ENCODE measurements at places on chromosomes 6 and 20.

DNA sequence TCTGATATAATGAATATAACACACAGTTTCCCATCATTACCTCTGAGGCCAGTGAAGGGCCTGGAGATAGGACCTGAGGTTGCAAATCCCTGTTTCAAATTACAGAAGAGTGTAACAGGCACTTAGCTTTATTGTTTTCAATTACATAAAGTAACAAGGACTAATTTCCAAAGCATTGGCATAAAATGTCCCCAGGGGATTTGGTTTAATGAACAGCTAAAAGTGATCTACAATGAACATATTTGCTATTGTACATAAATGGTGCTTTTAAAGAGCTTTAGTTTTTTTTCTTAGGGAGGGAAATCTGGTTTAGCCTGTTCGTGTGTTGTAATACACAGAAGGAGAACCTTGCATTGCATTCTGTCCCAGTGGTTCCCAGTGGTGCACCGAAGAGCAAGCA, 54.4 kb downstream of the HMGN3 start:
- no peak for DNase-seq

GRCh38 chr6:127539272-127539671, 20.1 kb upstream of the MTCL3 start:
- peak; percentile 35 for DNase-seq

DNA sequence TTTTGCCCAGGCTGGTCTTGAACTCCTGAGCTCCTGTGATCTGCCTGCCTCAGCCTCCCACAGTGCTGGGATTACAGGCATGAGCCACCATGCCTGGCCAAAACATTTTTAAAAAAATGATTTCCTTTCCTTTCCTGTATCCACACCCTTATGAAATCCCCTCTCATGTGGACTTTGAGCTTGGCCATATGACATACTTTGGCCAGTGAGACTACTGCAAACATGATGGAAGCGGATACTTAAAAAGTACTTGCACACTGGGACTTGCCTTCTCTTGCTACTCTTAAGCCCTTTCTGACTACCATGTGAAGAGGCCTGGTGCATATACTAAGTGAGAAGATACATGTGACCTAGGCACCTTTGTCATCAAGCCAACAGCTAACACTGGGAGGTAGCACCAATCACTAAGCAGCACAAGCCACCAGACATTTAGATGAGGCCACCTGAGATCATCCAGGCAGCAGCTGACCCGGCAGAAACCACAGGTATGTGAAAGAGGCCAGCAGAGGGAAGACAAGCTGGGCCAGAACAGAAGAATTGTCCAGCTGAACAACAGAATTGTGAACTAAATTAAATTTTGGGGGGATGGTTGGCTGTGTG, 78.5 kb upstream of the HDAC2 start:
- DNase-seq, result peak; percentile 28

DNA sequence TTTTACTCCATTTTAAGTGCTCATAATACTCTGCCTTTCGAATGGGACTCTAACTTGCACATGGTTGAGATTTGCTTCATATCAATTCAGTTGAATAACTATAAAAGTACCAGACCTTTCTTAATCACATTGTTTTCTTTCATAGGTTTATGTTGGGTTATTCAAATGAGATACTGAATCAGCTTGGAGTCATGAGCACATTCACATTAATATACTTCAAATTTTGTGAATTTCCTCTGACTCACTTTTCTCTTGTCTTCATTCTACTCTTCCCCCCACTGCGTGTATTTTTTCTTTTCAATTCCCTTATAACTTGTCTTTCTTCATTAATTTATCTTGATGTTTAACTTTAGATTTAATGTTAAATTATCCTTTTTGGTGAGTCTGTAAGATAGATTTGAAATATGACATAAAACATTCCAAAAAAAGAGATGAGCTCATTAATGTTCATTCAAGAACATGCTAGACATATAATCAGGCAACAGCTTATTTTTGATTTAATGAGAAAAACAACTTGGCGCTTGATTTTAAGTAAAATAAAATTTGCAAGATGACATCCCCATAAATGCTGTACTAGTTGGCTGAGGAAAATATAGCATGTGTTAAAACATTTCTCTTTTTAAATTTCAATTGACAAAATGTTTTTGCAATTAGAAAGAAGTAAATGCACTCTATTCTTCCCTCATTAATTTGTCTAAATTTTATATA, 736.0 kb downstream of the CD109 start:
- DNase-seq, result peak; percentile 24

DNA sequence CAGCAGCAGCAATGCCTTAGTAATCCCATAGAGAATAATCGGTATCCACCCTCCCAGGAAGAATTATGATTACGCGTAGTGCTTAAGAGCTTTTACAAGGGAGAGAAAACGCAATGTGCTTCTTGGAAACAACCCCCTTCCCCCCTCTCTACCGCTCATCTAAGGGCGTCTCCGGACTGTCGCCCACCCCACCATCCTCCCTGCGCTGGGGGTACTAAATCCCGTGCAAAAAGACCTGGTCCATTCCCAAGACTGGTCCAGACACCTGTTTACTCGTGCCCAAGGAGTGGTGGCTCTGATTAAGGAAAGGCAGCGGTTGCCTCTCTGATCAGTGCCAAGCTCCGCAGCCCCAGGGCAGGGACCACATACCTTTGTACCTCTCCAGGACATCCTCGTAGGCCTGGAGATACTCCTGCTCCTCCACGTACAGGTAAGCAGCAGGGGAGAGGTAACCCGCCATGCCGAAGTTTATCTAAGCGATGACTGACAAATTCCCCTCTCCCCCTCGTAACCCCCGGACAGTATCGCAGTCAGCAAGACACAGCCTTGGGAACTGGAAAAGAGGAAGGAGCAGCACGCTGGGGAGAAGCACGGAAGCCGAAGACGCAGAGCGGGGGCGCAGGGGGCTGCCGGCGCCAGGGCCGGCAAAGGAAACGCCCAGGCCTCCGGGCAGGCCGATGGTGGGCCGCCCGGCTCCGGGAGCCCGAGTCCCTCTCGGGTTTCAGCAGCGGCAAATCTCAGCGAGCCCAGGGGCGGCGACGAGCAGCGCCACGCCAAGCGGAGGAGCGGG, 112.0 kb upstream of the BEND6 start:
- DNase-seq, result no peak

- no peak for DNase-seq
These were observed 17.8 kb upstream of the HMGN4 start for GRCh38 chr6:26520237-26520849.

- peak; percentile 71 for DNase-seq
These were observed 214.9 kb downstream of the ZFAND3 start for GRCh38 chr6:38034274-38034914.

DNA sequence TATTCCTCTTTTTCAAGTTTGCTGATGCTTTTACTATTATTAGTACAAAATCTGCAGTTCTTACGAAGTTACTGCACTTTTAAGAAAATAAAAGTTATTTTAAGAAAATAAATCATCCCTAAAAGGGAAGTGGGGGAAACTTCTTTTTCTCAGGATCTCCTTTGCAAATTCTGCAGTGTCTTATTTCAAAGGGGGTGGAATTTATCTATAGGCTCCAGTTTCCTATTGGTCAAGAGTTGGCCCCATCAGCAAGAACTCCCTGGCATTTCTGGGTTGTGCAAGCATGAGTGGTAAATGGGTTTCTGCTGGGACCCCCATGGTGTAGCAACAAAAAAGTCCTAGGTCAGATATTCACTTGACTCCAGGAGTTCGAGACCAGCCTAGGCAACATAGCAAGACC, 136.3 kb upstream of the PRDM1 start:
- DNase-seq, result no peak

DNA sequence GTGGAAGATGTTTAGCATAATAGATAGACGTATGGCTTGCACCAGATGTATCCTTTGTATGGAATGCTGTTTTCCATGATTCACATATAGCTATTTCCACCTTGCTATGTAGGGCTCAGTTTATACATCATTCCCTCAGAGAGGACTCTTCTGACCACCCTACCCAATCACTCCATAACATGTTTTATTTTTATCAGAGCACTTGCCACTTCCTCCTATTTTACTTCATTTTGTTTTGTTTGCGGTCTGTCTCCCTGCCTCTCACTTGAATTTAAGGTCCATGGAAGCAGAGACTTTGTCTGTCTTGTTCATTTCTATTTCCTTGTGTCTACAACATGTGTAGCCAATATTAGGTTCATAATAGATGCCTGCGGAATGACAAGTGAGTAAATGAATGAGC, 266.9 kb upstream of the CITED2 start:
- no peak for DNase-seq

DNA sequence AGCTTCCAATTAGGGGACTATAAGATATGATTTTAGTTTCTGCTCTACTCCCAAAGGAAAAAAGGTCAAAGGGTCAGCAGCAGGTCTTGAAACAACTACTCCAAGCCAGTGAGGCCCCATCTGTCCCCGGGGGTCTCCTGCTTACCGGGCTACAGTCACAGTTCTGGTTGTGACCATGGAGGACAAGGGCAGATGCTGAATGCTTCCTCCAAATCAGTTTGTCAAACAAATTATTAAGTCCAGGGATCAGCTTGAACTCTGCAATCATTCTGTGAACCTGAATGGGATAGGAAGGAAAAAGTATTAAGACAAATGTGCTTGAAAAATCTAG, 60.2 kb downstream of the MYH7B start:
- DNase-seq, result no peak

DNA sequence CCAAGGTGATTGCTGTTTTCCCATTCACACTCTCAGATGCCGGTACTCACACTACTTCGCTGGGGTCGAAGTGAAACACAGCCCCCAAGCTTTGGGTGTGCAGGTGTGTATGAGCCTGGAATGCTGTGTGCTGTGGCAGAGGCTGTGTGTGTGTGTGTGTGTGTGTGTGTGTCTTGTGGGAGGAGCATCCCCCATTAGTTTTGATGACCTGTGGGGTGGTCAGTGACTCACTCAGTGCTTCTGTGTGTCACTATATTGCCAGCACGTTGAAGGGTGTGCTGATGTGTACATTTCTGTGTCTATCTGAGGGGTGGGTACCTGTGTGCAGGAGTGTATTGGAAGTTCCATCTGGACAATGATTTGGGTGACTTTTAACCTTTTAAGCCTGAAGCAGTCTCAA, 5.0 kb upstream of the SLC12A5 start:
- no peak for DNase-seq

GRCh38 chr6:157235600-157236039, 87.7 kb downstream of the TMEM242 start:
- DNase-seq, result peak; percentile 39

DNA sequence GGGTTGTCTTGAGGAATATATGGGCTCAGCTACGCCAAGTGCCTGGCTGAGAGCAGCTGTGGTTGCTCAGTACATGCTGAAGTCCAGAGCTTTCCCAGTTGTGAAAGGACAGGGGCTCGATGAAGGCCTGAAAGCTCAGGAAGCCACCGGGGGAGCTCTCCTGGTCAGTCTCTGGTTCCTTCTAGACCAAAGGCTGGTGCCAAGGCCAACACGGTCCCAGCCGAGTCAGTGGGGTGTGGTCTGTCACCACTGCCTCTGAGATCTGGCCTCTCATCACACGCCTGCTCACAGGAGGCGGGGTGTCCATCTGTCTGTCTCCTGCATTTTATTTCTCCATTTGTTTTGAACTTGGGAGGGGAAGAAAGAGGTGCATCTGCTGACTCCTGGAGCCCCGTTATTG, 4.9 kb upstream of the FAM83C start:
- peak; percentile 67 for DNase-seq

DNA sequence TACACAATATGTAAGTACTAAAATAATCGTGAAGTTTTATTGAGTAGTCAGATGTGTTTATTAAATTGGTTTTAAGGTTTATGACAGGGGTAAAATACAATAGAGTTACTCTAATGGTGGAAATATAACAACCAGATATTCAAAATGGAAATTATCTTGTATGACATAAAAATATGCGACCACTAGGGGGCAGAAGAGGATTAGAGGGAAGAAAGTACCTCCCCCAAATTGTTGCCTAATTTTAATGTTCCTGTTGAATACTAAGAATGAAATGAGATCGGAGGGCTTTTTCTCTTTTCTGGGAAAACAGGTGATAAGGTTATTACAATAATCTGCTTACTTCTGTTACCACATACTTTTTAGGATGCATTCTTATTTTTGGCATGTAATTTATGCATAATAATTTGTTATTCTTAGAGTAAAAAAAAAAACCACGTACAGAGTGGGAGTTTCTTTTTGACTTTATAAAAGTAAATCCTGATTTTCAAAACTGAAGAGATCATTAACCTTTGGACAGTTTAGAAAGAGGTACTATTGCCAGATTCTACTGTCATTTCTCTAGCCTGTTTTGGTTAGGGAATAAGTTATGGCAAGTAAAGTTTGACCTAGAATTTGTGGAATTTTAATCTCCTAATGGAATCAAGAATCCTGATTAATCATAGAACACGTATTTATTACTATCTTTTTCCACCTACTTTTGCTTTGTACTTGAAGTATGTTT, 159.2 kb downstream of the CD109 start:
- peak; percentile 79 for DNase-seq

GRCh38 chr20:61520893-61521460, 268.9 kb downstream of the CDH4 start:
- DNase-seq, result peak; percentile 61

GRCh38 chr6:7045331-7045730, 62.4 kb upstream of the RREB1 start:
- DNase-seq, result no peak

DNA sequence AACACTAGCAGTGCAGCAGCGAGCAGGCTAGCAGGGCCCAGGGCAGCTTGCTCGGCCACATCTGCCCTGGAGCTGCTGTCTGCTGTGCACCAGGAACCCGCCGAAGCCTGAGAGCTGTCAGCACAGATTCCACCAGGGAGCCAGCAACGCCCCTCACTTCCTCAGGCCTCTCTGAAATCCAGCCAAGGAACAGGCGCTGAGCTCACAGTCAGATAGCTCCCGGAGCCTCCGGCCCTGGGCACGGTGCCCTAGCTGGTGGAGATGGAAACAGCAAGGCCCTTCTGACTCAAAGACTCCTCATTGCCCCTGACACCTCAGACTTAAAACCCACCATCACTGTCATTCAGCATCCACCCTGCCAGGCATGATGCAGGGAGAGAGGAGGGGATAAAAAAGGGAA, 839.4 kb downstream of the MAFB start:
- DNase-seq, result peak; percentile 91

GRCh38 chr20:3107464-3108025, 23.0 kb upstream of the AVP start:
- DNase-seq, result no peak

GRCh38 chr6:170437719-170438401, 115.2 kb downstream of the PSMB1 start:
- DNase-seq, result no peak

DNA sequence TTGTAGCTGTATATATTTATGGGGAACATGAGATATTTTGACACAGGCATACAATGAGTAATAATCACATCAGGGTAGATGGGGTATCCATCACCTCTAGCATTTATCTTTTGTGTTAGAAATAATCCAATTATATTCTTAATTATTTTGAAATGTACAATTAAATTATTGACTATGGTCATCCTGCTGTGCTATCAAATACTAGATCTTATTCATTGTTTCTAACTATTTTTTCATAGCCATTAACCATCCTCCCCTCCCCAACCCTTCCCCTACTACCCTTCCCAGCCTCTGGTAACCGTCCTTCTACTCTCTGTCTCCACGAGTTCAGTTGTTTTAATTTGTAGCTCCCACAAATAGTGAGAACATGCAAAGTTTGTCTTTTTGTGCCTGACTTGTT, 28.5 kb downstream of the NKX2-4 start:
- DNase-seq, result no peak

- DNase-seq, result peak; percentile 53
These were observed 144.3 kb upstream of the ZNF184 start for GRCh38 chr6:27617046-27617687.

- DNase-seq, result peak; percentile 72
These were observed 50.5 kb upstream of the TRIM26 start for GRCh38 chr6:30263734-30264133.

GRCh38 chr20:42974347-42974746, 215.4 kb downstream of the PTPRT start:
- DNase-seq, result no peak
